ENCODE measurements at places on chromosomes 4 and X.

DNA sequence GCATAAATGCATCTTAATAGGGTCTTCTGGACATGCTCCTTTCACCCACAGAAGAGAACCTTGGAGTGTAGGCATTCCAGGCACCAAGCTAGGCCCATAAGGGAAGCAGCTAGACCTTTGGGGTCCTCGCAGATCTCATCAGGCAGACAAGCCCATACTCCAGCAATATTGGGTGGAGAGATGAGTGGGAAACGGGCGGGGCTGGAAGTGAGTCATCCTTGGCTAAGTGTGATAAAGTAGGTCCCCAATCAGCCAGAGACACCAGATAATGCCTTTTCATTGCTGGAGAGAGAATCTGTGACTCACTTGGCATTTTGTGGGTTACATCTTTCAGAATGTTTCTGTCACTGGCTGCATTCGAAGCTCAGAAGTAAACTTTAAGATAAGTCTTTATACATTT, 133.3 kb upstream of the MBNL3 start:
- no peak for DNase-seq

- no peak for DNase-seq
Measured at GRCh38 chrX:15425024-15425423, 40.8 kb upstream of the VEGFD start.

DNA sequence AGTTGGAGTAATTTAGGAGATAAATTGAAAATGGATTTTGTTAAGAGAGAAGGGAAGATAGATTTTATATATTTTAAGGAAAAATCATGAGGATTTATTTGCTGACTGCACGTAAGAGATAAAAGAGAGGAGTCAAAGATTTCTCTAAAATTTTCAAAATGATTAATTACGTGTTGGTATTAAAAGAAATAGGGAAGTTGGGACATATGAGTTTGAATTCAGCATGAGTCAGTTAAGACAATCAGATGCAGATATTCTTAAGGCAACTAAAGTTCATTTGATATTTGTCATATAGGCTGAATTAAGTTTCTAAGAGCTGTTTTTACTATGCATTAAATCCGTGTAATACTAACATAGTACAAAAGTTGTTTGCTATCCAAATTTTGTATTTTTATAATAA, 46.9 kb downstream of the TET2 start:
- DNase-seq: no peak

DNA sequence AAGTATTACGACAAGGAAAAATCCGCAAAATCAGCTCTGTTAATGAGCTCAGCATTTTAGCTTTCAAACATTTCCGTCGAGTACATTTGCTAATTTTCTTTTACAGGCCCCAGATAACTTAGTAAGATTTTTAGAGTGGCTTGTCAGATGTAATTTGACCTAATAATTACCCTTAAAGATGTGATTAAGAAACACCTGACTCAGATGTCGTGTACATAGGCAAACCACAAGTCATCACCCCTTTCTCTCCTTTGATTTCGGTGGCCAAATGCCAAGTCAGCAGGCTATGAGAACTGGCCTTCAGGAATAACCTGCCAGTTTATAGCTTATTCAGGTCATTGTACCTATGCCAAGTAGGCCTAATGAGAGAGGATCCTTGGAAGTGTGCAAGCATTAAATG, 369.6 kb downstream of the PCDH7 start:
- no peak for DNase-seq

- DNase-seq: no peak
Measured at GRCh38 chr4:80125252-80126177, 52.5 kb upstream of the ANTXR2 start.

- DNase-seq: no peak
Measured at GRCh38 chrX:122666601-122667000, 517.5 kb upstream of the GRIA3 start.

DNA sequence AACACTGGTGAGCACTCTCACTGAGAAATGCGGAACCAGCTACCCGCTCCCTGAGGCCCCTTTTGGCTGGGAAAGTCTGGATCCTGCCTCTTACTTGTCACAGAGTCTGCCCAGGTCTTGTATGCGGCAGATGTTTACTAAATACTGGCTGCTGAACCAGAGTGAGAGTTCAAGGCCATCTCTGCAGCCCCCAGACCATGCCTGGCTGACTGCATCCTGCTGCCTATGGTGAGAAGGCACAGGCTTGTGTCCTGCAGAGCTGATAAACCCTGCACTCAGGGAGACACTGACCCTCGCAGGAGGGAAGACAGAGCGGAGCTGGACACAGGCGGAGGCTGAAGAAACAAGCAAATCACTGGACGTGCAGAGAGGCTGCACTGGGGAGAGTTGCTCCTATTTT, 46.5 kb downstream of the JAKMIP1 start:
- DNase-seq: no peak

All from stimulated activated CD4-positive, alpha-beta T cell treated with anti-CD3 and anti-CD28 coated beads, Interleukin-1b, Interleukin-23, amount 100 ng/mL, for 1 hour (primary cell).